ENCODE measurements at places on chromosomes 6 and 20.

DNA sequence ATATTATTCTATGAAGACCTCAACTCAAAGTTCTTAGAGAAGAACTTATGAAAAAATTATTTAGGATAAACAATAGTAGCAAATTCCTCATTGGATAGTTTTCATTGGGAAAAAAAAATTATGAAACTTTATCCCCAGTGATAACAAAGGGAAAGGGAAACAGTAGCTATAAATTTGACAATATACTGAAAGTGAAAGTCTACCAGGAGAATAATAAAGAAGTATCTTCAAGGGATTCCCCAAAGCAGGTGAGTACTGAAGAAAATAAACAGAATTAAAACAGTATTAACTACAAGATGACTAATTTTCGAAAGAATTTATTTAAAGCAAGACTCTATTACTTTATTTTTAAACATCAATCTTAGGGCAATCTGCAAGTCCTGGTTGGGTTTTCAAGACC, 56.4 kb downstream of the REPS1 start:
- no peak for DNase-seq

GRCh38 chr6:129936329-129937165, 75.4 kb upstream of the TMEM244 start:
- no peak for DNase-seq

DNA sequence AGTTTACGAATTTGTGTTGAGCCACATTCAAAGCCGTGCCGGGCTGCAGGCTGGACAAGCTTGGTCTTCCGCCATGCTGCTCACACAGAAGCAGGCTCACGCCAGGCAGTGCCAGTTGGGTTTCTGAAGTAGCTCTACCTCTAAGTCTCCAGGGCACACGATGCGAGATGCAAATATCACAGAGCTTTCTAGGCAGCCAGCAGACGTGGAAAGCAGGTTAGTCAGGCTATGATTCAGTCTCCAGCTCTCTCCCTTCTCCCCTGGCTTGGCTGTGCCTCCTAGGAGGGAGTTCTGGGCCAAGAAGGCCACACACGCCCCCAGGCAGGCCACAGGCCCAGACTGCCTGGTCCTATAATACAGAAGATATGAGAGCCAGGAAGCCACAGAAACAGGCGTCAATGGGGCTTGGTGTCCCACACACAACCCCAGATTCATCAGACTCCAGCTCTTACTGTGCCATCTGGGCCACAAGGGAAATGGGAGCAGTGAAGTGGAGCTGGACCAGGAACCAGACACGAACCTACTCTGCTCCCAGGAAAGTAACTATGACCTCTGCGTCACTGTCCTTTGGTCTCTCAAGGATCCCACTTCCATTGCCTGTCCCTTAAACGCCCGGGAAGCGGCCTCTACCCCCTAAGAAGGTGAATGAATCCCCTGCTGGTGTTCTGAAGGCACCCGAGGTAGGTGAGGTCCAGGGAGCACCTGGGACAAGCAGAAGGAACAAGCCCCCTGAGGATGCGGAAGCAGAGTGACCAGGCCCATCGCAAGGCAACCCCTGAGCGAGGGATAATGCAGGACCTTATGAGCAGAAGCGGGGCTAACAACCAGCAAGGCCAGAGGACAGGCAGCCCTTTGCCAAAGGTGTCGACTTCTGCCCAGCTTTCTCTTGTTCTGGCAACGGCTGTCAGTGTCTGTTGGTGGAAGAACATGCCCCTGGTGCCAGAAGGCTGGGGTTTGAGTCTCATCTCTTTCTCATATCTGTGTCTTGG, 61.2 kb downstream of the GFOD1 start:
- no peak for DNase-seq

DNA sequence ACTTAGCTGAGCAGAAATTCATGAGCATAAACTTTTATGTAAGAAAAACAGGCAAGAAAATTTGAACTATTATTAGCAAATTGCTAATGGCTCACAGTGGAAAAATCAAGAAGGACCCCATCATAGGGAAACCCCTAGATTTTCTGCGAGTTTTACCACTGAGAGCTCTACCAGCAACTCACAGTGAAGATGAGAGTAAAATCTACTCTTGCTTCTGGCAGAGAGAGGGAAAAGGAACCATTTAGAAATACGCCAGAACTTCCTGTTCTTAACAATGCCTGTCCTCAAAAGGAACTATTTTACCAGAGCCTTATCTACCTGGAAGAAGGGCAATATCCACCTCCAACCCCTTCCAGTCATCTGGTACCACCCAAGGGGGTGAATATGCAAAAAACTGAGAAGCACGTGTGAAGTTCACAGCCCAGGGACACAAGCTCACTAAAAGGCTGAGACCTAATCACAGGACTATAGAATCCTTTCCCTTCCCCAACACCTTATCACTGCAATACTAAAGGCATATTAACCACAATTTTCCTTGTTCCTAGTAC, 34.4 kb upstream of the ASF1A start:
- DNase-seq = no peak

GRCh38 chr6:125839879-125840278, 49.1 kb downstream of the NCOA7 start:
- DNase-seq = no peak

- DNase-seq = no peak
These were observed 25.6 kb upstream of the ENPP4 start for GRCh38 chr6:46104209-46104608.

- no peak for DNase-seq
These were observed 15.0 kb upstream of the RSPO3 start for GRCh38 chr6:127103482-127103881.

- DNase-seq = no peak
These were observed 170.7 kb upstream of the SCGN start for GRCh38 chr6:25481267-25481666.

- no peak for DNase-seq
These were observed 28.9 kb downstream of the FYN start for GRCh38 chr6:111844376-111844775.

DNA sequence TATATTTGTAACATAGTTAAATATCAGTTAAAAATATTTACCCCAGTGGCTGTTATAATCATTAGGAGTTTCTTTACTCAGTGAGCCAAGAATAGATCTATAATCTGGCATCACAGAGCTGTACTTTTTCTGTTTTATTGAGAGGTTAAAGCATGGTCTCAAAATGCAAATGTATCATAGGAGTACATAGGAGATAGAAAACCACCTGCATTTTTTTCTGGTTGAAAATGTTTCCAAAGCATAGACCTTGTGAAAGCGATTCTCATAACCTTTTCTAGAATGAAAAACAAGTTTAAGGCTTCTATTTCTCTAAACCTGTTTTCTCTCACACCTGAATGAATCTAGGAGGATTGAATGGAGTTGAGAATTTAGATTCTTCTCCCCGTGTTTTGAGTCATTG, 14.4 kb downstream of the KCNQ5 start:
- no peak for DNase-seq

- no peak for DNase-seq
These were observed 288.1 kb upstream of the PRDM1 start for GRCh38 chr6:105797983-105798453.

DNA sequence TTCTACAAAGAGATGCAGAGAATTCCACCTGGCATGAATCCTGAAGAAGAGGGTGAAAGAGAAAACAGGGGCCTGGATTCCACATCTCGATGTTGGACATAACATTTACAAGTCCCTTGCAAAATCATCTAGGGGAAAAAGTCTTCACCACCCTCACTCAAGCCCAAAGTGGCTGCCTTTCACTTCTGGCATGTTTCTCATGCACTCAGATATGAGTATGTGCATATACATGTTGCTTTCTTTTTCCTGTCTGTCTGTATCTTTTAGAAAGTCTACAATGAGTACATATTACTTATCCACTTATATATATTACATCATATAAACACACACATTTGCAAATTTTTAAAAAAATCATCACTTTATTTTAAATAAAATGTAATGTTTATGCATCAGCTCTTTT, 159.3 kb downstream of the KIF6 start:
- DNase-seq = no peak

DNA sequence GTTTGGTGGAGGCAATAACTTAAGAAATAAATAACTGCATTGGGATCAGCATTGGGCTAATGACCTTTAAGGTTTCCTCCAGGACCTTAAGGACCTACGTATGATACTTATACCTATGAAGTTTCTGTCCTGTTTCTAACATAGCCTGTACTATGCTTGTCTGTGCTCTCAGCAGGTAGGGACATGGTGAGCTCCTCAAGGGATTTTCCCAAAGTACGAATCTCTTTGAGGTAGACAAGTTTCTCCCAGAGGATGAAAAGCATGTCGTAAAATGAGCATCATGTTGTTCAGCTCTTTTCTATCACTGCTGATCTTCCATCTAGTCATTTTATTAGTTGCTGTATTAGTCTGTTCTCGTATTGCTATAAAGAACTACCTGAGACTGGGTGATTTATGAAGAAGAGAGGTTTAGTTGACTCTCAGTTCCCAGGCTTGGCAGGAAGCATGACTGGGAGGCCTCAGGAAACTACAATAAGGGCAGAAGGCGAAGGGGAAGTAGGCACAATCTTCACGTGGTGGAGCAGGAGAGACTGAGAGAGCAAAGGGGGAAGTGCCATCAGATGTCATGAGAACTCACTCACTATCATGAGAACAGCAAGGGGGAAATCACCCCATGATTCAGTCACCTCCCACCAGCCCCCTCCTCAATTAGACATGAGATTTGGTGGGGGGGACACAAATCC, 77.8 kb upstream of the TGM3 start:
- DNase-seq = no peak

GRCh38 chr6:10248378-10248843, 166.5 kb downstream of the TFAP2A start:
- no peak for DNase-seq

DNA sequence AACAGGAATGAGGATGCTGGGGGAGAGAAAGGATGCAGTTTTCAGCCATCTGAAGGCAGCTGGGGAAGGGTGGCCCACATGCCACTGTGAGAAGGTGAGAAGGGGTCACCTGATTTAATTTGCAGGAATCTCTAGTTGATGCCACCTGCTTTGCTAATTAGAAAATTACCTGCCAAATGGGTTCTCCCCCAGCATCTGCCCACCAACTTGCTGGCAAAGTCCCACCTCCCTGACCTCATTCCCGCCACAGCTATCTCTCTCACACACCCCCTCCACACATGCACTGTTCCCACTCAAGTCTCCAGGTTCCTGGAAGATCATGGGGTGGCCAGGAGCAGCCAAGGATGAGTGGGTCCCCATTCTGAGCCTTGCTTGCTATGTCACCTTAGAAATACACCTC, 70.7 kb downstream of the LRFN2 start:
- no peak for DNase-seq

DNA sequence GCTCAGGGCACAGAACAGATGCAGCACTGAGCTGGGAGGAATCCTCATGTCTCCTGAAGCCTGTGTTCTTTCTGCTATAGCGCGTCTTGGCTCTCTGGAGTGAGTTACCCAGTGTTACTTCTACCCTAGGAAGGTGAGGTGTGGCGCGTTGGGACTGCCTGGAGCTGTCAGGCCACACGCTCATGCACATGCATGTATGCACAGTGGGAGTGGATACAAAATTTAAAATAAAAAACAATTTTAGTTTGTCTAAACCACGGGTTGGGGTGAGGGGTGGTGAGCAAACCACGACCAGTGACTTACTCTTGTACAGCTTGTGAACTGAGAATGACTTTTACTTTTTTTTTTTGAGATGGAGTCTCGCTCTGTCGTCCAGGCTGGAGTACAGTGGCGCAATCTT, 298.6 kb upstream of the SUPT3H start:
- DNase-seq = no peak

- DNase-seq = no peak
These were observed 110.5 kb downstream of the RTN4IP1 start for GRCh38 chr6:106518748-106519147.

GRCh38 chr6:3032986-3033385, 33.3 kb downstream of the NQO2 start:
- no peak for DNase-seq

- no peak for DNase-seq
These were observed 171.3 kb downstream of the COL21A1 start for GRCh38 chr6:56076033-56076432.

DNA sequence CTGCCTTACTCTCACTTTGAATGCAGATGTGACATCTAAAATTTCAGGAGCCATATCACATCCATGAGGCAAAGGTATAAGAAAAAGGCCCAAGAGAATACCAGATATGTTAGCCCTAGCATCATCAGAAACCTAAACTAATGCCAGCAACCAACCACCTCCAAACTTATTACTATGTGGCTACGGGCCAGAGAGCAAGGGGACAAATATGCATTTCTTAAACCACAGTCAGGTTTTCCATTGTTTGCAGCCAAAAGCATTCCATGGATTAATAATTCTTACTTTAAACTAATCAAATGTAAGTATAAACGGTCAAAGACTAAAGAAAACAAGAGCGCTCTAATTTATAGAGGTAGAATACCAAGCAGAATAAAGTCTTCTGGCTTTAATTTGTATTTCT, 84.7 kb downstream of the TASP1 start:
- DNase-seq = no peak

- no peak for DNase-seq
These were observed 16.4 kb downstream of the TRMT6 start for GRCh38 chr20:5933802-5934436.

- DNase-seq = no peak
These were observed 25.8 kb downstream of the CDKAL1 start for GRCh38 chr6:20559924-20560551.

DNA sequence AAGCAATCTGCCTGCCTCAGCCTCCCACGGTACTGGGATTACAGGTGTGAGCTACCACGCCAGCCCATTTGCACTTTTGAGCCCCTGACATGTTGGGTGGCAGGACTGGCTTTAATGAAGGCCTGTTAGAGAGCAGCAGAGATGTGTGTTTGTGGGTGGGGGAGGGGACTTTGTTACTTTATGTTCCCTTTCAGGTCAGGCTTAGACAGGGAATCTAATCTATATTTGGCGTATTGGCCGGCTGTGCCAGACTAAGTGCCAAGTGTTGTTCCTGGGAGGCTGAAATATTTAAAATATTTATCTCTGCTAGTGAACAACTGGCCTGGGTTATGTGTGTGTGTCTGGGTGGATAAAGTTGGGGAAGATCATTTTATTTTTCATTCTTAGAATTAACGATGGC, 6.1 kb downstream of the GMPR start:
- DNase-seq = no peak

GRCh38 chr6:32883789-32884188, 29.8 kb downstream of the PSMB9 start:
- no peak for DNase-seq

DNA sequence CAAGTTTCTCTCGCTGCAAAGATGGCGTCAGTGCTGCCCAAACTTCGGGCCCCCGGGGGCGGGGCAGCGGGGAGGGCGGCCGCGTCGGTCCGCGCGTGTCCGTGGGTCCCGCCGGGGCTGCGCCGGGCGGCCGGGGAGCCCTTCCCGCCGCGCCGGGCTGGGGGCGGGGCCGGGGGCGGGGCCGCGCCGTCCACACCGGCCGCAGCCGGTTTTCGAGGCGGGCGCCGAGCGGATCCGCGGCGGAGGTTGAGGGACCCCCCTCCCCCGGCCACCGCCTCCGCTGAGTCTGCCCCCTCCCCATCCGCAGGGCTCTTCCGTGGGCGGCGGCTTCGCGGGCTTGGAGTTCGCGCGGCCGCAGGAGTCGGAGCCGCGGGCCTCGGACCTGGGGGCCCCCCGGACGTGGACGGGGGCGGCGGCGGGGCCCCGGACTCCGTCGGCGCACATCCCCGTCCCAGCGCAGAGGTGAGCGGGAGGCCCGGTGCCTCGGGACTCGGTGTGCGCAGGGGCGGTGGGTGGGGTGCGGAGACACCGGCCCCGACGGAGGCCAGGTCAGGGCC, 572 bp downstream of the SLC2A4RG start:
- DNase-seq = peak; percentile 23

- peak; percentile 36 for DNase-seq
These were observed 600 bp downstream of the XPO5 start for GRCh38 chr6:43575105-43575771.

GRCh38 chr20:53748176-53748575, 154.5 kb upstream of the ZNF217 start:
- DNase-seq = no peak
